ENCODE measurements at places on chromosomes 6 and 20.
A peak's percentile ranks its signal among the peaks of the same experiment; 100 is the strongest.

GRCh38 chr6:21595285-21596144 is 2.0 kb downstream of the SOX4 start:
- no peaks in the 10 kb centered on the region for H3K36me3 ChIP-seq
- peaks cover 58% of the 10 kb centered on the region for H3K27me3 ChIP-seq
- peak overlapping the region; percentile 65 for H3K4me3 ChIP-seq
- DNase-seq: no peak
- H3K4me1 ChIP-seq: peaks cover 31% of the 10 kb centered on the region

GRCh38 chr6:112253498-112253840 is 898 bp downstream of the LAMA4 start:
- peaks cover 13% of the 10 kb centered on the region for H3K4me1 ChIP-seq
- H3K27ac ChIP-seq: no peak overlapping the region
- H3K4me3 ChIP-seq: peak overlapping the region; percentile 37
- DNase-seq: no peak
- peaks cover 38% of the 10 kb centered on the region for H3K27me3 ChIP-seq

DNA sequence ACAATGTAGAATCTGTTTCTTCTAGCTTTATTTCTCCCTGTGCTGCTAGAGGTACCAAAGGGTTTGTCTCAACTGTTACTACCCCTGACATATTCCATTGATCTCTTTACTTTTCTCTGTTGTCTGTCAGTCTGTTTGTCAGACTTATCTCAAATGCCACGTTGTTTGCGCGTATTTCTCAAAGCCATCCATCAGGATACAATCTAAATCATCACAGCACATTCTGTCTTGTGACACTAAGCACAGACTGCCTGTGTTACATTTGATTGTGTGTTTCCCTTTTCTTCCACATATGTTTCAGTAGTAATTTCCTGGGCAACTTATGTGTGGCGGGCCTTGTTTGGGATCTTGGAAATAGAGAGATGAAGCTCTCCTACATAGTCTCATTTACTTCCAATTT is 30.2 kb upstream of the SERINC3 start:
- no peak overlapping the region for H3K27ac ChIP-seq
- no peaks in the 10 kb centered on the region for H3K4me1 ChIP-seq
- H3K4me3 ChIP-seq: no peak overlapping the region
- no peaks in the 10 kb centered on the region for H3K36me3 ChIP-seq
- DNase-seq: no peak
- H3K27me3 ChIP-seq: no peaks in the 10 kb centered on the region

DNA sequence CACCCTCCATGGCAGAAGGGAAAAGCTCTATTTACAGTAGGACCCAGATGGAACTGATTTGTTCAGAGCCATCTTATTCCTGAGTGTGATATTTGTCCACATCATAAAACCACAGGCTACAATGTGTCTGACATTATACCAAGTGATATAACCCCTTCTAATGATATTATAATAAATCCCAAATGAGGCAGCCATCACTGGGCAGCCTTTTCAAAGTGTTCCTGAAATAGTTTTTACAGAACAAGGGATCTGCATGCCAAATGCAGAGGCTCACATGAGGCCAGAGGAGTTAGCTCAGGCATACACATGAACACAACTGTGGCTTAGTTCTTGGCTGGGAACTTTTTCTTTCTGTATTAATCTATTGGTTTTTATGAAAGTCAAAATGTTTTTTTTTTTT is 207.7 kb downstream of the MAFB start:
- no peak for DNase-seq
- H3K27ac ChIP-seq: no peak overlapping the region
- H3K27me3 ChIP-seq: peaks cover 2% of the 10 kb centered on the region
- no peak overlapping the region for H3K4me3 ChIP-seq
- H3K4me1 ChIP-seq: no peaks in the 10 kb centered on the region

DNA sequence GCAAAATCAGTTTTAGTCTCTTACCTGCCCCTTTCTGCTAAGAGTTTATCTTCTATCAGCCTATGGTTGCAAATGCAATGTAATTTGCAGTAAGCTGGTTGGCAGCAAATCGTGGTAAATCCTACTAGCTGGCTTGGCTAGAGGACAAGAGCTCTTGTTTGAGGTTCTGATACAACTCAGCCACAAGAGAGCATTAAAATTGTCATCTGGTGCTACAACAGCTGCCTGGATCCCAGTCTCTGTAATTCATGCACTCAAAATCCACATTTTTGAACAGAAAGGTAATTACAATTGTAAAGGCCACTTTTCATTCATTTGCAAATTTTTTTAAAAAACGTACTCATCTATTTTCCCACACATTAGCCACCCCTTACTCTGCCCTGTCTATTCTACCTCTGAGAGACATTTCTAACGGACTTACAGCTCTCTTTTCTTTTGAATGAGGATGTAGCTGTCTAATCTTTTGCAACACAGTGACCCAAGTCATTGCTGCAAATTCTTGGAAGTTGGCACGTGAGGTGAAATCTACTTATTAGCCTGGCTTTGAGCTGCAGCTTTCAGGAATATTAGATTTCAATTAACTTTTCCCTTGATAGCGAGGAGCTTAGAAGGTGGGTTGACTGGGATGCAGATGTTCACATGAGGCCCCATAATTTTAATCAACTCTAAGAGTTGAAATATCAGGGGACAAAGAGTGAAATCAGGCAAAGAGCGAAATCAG is 54.0 kb upstream of the FAM184A start:
- DNase-seq: no peak
- no peaks in the 10 kb centered on the region for H3K27me3 ChIP-seq
- H3K4me3 ChIP-seq: no peak overlapping the region
- no peaks in the 10 kb centered on the region for H3K36me3 ChIP-seq
- H3K4me1 ChIP-seq: no peaks in the 10 kb centered on the region
- no peak overlapping the region for H3K27ac ChIP-seq

DNA sequence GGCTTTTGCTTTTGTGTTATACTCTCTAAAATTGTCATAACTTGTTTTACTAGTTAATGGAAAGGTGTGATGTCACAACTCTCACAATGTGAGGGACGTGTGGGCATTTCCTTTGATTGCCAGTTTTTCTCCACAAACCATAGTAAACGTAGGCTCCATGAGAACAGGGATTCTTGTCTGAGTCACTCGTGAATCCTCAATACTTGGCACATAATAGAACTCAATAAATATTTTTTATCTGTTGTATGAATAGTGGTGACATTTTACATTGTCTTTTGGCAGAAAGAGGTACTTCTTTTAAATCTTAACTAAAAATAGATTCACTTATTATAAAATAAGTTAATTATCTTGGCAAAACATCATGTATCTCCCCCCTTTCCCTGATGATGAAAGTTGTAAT is 69.0 kb upstream of the CNKSR3 start:
- no peaks in the 10 kb centered on the region for H3K4me1 ChIP-seq
- H3K4me3 ChIP-seq: no peak overlapping the region
- DNase-seq: no peak
- H3K36me3 ChIP-seq: no peaks in the 10 kb centered on the region
- H3K27me3 ChIP-seq: no peaks in the 10 kb centered on the region

- H3K4me3 ChIP-seq: no peak overlapping the region
- H3K27ac ChIP-seq: no peak overlapping the region
- no peaks in the 10 kb centered on the region for H3K4me1 ChIP-seq
These were observed 116.8 kb upstream of the SASH1 start for GRCh38 chr6:148225871-148226270.

DNA sequence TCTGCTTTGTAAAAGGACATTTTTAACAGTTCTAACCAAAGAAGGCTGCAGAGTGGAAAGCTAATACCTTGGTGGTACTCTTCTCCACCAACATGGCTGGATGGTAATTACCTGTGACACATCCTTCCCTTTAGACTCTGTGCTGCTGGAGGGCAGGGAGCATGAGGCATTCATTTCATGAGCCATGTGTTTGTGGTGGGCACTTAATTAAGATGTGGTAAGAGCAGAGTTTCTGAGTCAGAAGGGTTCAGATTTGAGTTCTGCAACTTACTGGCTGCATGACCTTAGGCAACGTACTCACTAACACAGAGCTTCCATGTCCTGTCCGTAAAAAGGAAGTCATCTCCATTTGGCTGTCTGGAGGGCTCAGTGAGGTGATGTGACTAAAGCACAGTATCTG is 9.1 kb upstream of the ZNF133 start:
- no peak overlapping the region for H3K4me3 ChIP-seq
- H3K27me3 ChIP-seq: peaks cover 13% of the 10 kb centered on the region
- no peak overlapping the region for H3K27ac ChIP-seq
- peaks cover 5% of the 10 kb centered on the region for H3K4me1 ChIP-seq

DNA sequence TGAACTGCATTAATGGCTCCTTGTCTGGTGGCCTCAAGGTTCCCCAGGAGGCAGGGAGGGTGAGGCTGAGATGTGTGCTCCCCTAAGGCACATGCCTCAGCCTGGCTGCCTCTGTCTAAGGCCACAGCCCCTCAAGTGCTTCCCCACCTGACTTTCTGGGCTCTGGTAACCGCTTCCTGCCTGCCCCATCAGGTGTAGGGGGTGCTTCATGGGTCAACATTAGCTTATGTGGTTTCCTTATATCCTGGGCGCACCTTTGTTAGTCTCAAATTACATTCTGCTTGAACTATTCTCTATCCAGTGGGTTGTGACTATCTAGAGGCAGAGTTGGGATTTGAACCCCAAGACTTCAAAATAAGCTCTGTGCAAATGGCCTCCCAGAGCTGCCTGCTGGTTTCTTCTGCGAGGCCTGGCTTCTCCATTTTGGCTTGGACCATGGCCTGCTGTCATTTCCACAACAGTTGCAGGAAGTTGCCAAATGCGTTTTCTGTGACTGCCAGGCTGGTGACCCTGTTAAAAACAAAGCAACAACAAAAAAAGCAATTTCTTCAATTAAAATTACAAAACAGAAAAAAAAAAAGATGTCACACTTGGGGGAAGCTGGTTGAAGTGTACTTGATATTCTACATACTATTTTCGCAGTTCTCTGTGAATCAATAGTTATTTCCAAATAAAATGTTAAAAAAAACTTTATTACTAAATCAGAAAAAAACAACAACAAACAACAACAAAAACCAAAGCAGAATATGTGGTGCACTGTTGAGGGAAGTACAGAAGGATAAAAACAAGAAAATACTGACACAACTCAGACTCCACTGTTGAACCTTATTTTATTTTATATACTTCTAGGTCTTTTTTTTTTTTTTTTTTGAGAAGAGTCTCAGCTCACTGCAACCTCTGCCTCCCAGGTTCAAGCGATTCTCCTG is 20.0 kb upstream of the ZNFX1 start:
- H3K27ac ChIP-seq: no peak overlapping the region
- peaks cover 8% of the 10 kb centered on the region for H3K4me1 ChIP-seq
- no peak overlapping the region for H3K4me3 ChIP-seq
- no peak for DNase-seq

DNA sequence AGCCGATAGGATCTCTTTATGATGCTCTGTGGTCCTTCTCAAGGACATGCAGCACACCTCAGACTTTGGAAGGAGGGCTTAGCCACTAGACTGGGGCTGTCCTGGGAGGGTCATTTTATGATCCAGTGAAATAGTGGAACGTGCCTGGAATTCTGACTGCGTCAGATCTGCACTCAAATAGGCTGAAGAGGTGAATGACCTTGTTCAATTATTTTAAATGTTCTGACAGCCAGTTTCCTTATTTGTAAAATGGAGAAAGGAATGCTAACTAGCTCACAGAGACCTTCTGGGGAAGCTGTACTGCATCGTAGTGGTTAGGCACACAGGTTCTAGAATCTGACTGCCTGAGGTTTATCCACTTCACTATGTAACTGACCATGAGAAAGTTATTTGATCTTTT is 587.5 kb downstream of the MAFB start:
- no peaks in the 10 kb centered on the region for H3K27me3 ChIP-seq
- no peak overlapping the region for H3K27ac ChIP-seq
- no peaks in the 10 kb centered on the region for H3K36me3 ChIP-seq
- H3K4me1 ChIP-seq: no peaks in the 10 kb centered on the region

DNA sequence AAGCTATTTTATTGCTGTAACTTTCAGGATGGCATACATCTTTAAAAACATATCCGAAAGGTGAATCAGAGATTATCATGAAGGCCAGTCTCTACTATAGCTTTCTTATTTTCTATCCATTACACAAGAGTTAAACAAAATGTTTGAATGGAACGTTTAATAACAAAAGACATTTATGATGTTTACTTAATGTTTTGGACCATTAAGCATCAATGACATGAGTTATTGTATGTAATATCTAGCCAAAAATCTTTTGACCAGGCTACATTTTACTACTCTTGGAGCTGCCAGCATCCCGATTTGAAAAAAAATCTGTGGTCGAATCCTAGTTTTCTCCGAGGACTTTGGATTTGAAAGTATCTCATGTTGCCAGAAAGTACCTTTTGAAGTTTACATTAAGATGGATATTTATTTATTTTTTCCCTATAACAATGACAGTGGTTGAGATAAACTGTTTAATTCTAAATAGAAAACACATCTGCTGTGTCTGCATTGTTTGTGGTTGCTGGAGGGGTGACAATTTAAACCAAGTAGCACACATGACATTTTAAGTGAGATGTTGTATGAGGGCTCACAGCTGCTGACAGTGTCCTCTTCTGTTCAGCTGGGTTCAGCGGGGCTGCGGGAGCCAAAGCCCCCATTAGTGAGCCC is 293.7 kb upstream of the TCF21 start:
- H3K27ac ChIP-seq: no peak overlapping the region
- H3K4me1 ChIP-seq: no peaks in the 10 kb centered on the region
- H3K4me3 ChIP-seq: no peak overlapping the region
- DNase-seq: no peak

DNA sequence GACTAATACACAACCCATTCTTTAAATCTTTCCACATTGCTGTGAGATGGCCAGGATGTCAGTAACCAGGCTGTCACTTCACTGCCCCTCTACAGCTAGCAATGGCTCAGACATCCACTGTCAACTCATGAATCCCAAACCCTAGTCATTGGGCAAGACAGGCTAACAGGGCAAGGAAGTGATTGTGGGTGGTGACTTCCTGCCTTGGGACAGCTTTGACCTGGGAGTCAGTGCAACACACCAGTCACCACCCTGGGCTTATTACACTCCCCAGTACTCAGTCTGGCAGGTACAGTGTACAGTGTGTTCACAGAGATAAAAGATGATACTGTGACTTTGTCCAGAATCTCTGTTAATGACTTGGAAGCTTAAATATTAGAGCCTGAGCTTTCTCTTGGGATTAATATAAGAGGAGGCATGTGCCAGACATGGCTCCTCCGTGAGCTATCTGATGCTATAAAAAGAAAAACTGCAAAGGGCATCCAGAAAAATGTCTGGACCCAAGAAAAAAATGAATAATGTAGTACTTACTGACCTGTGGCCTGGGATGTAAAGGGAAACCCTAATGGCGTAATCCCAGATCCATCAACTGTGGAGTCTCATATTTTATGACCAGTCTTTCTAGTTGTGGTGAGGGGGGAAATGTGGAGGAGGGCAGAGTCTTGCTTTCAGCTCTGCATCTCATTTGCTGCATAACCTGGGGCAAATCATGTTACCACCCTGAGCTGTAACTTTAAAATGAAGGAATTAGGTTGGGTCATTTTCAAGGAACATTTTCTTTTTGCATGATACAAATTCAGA is 244.4 kb downstream of the SLC24A3 start:
- H3K4me1 ChIP-seq: no peaks in the 10 kb centered on the region
- no peak overlapping the region for H3K4me3 ChIP-seq
- no peak for DNase-seq
- H3K27me3 ChIP-seq: no peaks in the 10 kb centered on the region
- H3K27ac ChIP-seq: no peak overlapping the region

- H3K27me3 ChIP-seq: no peaks in the 10 kb centered on the region
- H3K27ac ChIP-seq: no peak overlapping the region
- no peak overlapping the region for H3K4me3 ChIP-seq
- no peaks in the 10 kb centered on the region for H3K36me3 ChIP-seq
- no peaks in the 10 kb centered on the region for H3K4me1 ChIP-seq
These were observed 77.1 kb downstream of the FARS2 start for GRCh38 chr6:5338177-5338960.

- H3K27ac ChIP-seq: peak overlapping the region; percentile 0
- no peak overlapping the region for H3K4me3 ChIP-seq
- H3K36me3 ChIP-seq: peaks cover 38% of the 10 kb centered on the region
- H3K4me1 ChIP-seq: peaks cover 28% of the 10 kb centered on the region
- no peaks in the 10 kb centered on the region for H3K27me3 ChIP-seq
These were observed 28.7 kb downstream of the FKBP1A start for GRCh38 chr20:1364106-1364505.

All from CD4-positive, alpha-beta T cell (primary cell).